ENCODE measurements at places on chromosomes 6 and 20.

DNA sequence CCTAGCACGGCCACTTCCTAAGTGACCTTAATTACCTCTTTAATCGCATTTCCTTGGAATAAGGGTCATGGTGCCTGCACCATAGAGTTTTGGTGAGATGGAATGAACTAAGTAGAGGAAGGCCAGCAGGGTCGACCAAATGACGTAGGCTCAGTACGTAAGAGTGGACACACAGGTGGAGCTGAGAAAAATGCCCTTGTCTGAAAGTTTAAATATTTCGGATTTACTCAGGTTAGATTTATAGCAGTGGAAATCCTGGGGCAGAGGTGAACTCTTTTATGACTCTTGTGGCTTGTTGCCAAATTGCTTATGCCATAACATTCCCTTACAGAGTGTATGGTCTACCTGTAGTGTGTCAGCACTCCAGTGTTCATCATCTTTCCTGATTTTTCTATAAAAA lies 23.6 kb upstream of the BTBD3 start:
- no peak for DNase-seq

GRCh38 chr6:143525356-143525755 lies 13.8 kb upstream of the FUCA2 start:
- no peak for DNase-seq

- DNase-seq, result no peak
Measured at GRCh38 chr6:142329486-142330113, 27.8 kb downstream of the ADGRG6 start.

DNA sequence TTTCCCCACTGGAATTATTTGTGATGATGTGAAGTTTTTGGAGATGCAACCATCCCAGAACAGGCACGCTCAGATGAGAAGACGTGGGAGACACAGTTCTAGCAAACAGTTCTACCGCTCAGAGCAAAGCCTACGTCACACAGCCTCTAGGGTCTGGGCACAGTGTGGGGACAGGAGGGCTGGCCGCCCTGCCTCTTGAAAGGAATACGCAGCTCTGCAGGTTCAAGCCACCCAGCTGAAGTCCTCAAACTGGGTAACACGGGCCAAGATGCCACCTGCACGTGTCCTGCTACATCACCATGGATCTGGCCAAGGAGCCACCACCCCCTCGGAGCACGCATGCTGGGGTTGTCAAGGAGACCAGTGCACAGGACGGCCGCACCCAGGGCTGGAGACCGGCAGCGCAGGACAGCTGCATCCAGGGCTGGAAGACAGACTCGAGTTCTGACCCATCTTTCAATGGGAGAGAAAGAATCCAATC lies 75.0 kb downstream of the NOL4L start:
- no peak for DNase-seq

DNA sequence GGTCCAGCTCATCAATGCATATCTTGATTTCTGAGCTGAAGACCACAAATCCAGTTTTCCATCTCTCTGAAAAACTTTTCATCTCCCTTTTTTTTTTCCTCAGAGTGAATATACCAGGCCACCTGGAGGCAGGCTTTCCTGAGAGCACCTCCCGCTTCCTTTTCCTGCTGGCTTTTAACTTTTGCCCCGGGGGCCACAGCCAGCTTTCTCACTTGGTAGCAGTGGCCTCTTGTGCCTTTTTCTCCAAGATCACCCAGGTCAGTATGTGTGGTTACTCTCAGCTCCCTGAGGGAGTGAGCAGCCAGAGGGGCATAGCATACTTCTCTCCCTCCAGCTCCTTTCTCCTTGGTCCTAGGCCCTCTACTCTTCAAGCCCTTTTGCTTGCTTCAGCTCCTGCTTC lies at the start of gene BTN1A1:
BTN1A1 (plus strand) TSS at position 202 of the 400 bp plus-strand sequence. CDS start 984 bp downstream, outside the sequence.
- no peak for DNase-seq

- no peak for DNase-seq
Measured at GRCh38 chr6:100549406-100550167, 84.9 kb upstream of the SIM1 start.

GRCh38 chr6:46189726-46190125 lies 18.9 kb upstream of the ENPP5 start:
- no peak for DNase-seq

DNA sequence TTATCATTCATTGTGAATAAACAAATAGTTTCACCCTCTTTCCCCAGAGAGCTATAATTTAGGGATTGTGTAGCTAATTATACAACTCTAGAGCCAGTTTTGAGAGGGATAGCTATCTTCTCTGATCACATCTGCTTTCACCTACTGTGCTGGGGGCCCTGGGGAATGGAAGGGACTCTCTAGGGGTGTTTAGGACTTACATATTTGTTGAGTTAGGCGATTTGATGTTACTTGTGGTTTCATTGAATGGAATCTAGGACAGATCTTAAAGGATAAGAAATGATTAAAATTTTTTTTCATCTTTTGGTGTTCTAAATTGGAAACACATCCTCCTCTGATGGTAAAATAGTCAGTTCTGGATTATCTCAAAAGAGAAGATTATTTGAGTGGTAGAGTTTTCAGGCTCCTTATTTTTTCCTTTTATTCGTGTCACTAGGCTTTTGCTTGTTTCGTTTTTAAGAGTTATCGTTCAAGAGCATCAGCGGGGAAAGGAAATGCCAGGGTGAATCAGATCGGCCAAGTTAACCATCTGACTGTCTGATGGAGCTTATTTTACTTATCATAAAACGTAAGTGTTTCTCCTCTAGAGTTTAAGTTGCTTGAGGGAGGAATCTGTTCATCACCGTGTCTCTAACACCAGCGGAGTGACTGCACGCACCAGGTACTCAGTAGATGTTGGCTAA lies 236.7 kb downstream of the FARS2 start:
- DNase-seq, result peak; percentile 10

GRCh38 chr6:42148058-42148457 lies 5.6 kb upstream of the C6orf132 start:
- no peak for DNase-seq

GRCh38 chr6:104214901-104215300 lies 644.8 kb downstream of the HACE1 start:
- no peak for DNase-seq

- DNase-seq, result no peak
Measured at GRCh38 chr20:32158943-32159660, 48.4 kb downstream of the PLAGL2 start.

DNA sequence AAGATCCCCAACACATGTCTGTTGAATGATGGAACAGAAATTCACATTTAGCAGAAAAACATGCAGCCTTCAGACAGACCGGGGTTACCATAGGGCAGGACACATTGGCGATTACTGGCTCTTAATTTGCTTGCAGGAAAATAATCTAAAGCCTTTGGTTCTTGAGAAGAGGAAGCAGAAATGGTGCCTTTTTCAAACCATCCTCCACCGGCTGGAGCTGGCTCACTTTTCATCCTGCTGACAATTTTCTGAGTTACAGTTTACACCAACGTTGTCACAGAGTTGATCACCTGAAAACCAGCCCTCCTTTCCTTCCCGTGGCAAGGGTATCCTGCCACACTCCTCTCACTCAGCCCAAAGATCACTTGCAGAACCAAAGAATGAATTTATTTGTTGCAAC lies 32.6 kb downstream of the SF3B5 start:
- no peak for DNase-seq

DNA sequence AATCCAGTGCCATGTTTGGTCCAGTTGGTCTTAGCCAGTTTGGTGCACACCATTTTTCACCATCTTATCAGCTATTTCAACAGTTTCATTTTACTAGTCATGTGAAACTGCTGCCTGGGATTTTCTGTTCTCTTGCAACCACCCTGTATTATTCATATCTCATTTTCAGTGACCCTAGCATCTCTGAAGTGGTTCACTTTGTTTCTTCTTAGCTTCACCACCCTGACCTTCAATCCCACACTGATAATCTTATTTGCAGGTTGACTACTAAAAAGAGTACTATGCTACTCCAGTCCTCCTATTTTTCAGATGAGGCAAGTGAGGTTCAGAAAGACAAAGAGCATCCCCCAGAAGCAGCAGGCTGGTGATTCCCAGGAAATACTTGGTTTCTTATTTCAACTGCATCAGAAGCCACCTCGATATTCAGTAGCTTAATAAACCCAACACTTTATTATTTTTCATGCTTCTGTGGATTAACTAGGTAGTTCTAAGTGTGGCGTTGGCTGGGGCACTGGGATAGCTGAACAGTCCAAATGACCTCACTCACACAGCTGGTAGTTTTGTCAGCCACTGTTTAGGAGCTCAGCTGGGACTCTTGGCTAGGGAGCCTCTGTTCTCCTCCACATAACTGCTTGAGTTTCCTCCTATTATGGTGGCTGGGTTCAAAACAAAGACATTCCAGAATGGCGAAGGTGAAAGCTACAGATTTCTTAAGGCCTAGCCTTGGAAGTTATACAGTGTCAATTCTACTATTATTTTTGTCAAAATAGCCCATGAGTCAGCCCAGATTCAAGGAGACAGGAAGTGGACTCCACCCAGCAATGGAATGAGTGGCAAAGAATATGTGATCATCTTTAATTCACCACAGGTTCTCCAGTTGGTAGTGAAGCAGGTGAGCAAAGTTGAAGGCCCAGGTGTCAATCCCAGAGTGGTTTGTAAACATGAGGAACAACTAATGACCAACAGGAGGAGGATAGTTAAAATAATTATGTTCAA lies 40.6 kb downstream of the BPIFB4 start:
- no peak for DNase-seq

DNA sequence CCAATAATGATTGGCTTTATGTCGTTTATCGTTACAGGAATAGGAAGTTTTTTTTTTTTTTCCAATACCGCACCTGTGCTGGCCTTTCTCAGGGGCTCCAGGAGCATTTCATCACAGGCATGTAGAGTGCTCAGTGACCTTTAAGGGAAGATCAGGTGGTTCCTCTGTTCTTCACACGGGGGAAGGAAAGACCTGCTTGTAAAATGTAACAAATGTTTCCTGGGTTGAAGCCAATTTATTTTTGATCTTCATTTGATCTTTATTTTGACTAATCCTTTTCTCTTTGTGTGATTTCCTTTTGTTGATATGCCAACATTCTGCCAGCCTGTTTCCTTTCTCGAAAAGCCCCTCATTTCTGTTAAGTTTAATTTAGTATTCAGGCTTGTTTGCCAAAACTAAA lies 61.9 kb upstream of the HBS1L start:
- no peak for DNase-seq

DNA sequence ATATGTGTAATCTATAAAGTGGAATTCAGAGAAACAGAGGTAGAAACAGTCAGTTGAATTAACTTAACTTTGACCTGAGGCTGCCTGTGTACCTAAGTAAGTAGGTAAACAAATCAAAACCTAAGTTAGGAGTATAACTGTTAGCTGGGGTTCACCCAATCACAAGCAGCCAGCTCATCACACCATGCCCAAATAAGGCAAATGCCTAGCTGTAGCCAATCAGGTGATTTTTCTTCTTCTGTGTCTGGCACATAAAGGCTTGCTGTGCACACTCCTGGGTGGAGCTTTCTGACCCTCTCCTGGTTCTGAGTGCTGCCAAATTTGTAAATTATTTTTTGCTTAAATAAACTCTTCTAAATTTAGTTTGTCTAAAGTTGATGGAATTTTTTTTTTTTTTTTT lies 54.7 kb upstream of the TRIM39 start:
- DNase-seq, result no peak

DNA sequence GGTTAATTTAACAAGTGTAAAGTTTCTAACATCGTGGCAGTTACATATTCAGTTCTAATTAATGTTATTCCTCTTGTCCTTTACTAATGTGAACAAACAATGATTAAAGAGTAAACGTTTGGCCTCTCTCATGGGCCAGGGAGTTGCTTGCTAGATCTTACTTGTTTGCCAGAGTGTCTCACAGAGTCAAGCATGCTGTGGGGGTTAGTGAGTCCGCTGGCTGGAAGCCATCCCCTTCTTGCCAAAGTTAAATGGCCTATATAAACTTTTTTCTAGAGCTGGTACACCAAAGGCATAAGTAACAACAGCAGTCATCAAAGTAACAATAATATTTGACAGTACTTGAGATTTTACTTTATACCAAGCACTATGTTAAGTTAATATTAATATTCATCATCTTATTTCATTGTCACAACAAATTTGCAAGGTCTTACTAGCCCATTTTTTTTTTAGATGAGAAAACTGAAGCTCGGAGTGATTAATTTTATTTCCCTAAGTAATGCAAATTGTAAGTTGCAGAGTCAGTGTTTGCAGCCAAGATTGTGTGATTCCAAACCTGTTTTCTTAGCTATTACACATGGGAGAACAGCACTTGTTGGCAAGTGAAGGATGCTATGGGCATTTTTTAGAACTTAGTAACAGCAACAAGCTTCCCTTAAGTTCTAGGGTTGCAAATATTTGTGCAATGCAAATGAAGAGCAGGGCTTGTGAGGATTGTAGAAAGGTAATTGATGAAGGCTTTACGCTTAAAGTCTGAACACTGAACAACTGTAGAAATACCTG lies 224.5 kb downstream of the RFPL4B start:
- no peak for DNase-seq

GRCh38 chr20:20915844-20916243 lies 190.3 kb downstream of the LINC00237 start:
- DNase-seq, result no peak

GRCh38 chr6:98295515-98296175 lies 538.7 kb upstream of the POU3F2 start:
- no peak for DNase-seq

DNA sequence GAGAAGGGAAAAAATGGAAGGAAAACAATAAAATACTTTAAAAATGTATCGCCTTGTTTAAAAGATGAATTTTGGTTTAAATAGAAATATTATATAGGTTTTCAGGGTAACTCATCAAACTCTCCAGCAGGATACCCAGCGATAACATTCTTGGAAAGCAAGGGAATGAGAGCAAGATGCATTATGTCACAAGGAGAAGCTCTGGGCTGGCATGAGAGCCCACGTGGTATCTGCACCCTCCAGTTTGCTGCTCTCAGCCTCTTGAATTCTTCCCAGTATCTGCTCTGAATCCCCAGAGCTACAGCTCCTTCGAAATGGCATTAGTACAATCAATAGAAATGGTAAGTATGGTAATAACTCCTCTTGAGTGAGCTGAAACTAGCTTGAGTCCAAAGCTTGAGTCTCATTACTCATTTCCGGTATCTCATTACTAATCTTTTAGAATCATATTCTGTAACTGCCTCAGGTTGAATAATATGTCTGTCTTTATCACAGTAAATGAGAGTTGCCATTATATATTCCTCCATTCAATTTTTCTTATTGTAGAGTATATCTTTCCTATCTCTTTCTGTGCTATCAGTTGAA lies 4.9 kb upstream of the TMEM242 start:
- DNase-seq, result no peak

DNA sequence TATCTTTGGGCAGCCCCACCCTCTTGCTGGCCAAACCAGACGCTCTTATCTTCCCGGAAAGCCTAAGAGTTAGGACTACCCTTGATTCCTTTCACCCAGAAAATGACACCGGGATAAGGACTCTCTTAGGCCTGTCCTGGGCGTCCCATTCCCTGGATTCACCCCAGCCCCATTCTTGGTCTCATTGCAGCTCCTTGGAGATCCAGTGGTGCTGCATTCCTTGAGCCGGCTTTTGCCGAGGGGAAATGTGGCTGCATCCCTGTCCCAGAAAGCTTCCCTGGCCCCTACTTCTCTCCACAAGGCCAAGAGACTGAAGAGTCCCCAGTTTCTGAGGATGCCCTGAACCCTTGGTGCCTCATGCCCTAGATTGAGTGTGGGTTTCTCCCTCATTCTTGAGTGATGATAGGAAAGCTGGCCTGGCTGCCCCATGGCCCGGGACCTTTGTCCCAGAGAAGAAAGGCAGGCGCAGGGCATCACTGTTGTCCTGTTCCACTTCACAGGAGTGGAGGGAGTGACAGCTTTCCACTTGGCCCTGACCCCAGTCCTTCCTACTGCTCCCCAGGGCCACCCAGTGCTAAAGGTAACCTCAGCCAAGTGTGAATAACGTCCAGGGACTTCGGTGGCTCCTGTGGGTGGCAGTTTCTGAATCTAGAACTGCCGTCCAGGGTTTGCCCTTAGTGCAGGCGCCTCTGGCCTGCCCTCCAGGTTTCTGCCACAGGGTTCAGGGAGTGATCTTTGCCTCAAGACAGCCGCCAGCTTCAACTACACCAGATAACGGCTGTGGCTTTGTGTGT lies 42.7 kb upstream of the MYL9 start:
- no peak for DNase-seq
